ENCODE measurements at places on chromosomes 11 and 22.
A peak's percentile ranks its signal among the peaks of the same experiment; 100 is the strongest.

DNA sequence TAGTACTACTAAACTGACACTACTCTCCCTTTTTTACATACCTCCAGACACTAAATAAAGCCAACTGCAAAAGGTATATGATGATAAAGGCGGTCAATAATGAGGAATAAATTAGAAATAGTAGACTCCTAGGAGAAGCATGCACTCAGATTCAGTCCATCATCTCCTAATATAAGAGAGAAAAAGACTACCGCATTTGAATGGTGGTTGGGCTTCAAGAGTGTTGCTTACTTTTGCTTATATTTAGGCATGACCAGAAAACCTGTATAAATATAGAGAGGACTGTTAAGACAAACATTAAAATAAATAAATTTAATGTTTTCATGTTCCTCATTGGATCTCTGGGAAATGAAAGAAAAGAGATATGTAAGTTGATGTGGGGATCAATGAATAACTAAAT is 1137.0 kb downstream of the FAM181B start:
- DNase-seq: no peak

DNA sequence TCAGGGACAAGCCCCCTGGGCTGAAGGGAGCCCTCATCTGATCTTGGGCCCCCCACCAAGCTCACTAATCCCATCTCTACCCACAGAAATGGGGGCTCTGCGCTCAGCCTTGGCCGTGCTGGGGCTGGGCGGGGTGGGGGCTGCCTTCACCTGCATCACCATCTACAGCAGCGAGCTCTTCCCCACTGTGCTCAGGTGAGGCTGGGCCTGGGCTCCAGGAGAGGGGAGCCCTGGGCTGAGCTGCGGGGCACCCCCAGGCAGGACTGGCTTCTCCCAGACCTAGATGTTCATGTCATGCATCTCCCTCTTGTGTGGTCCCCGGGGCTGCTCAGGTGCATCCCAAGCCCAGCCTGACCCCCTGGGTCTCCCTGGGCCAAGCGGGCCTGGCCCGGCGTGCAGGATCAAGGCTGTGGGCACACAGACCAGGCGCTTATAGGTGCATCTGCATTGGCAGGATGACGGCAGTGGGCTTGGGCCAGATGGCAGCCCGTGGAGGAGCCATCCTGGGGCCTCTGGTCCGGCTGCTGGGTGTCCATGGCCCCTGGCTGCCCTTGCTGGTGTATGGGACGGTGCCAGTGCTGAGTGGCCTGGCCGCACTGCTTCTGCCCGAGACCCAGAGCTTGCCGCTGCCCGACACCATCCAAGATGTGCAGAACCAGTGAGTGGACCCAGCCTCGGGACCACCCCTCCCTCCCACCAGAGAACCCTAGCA is 9.4 kb downstream of the SLC22A12 start:
- no peak for DNase-seq

- DNase-seq: no peak
Measured at GRCh38 chr22:49062802-49063544, 764.7 kb downstream of the BRD1 start.

DNA sequence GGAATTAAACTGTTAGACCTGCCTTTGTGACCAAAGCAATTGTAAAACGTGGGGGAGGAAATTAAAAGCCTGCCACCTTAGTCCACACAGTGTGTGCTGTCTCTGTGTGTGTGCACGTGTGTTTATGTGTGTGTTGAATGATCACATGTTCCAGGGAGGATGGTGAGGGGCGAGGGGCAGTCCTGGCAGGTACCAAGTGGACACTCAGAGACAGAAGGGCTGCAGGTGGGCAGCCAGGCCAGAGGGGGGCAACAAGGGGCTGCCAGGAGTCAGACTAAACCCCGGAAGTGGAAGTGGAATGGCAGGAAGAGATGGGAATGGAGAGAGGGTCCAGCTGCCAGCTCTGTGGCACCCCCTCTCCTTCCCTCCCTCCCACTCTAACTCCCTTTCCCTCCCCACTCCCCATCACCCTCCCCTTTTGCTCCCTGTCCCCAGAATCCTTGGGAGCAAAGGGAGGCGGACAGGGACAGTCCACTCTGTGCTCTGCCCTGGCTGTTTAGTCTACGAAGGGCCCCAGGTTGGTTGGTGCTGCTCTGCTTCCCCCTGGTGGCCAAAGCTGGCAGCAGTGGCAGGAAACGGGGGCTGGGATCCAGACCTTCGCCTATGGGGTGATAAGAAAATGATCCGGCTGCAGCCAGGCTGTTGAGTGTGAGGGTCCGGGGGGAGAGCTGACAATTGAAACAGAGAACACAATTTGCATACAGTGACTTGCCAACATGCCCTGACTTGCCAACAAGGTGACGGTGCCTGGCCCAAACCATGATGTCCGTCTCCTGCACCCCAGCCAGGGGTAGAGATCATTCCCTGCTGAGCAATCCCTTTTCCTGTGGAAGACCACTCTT is 24.4 kb downstream of the P2RY2 start:
- peak; percentile 68 for DNase-seq

DNA sequence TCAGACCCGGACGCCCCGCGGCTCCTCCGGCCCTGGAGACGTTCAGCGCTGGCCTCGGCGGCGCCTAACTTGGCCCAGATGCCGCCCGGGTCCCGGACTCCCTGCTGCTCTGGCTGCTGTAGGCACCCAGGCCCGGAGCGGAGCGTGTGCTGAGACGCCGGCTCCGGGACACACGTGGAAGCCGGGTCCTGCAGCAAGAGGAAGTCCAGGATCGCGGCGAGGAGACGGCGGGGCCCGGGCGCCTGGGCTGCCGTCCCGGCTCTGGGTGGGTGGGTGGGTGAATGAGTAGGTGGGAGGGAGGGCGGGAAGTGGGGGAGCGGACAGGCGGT is 223 bp downstream of the WT1 start:
- DNase-seq: no peak

DNA sequence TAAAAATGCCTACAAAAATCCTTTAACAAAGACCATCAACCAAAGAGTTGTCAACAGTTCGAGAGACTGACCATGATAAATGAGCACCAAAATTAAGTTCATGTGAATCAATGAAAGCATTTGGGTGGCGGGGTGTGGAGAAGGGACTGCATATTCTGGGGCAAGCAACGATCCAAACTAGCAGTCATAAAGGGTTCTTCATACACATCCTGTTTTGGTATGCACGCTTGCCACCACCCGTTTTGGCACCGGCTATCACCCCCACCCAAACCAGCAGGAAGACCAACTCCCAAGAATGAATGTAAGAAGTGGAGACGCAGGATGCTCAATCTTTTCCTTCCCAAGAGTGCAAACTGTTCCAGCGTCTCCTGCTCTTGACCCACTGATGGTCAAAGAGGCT is 80.8 kb downstream of the SGSM3 start:
- no peak for DNase-seq

DNA sequence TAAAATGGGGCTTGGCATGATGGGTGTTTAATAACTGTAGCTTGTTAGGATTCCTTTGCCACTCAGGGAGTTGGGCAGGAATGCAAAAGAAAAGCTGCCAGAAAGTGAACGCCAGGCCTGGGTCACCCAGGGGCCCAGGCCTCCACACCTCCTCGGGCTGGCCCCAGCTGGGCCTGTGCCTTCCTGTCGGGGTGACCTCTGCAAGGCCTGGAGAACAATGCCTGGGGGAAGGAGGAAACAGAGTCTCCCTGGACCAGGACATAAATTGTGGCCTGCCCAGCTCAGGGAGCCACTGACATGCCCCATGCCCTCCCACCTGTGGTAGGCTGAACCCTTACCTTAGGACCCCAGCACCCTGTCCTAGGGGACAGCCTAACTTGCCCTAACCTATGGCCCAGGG is 21.9 kb downstream of the MN1 start:
- DNase-seq: no peak

GRCh38 chr22:46657996-46658947 is 38.1 kb downstream of the GRAMD4 start:
- DNase-seq: no peak

GRCh38 chr11:112057170-112057569 is 16.6 kb downstream of the PIH1D2 start:
- no peak for DNase-seq

GRCh38 chr22:26835929-26836528 is 178.6 kb downstream of the MIAT start:
- peak; percentile 43 for DNase-seq

- no peak for DNase-seq
Measured at GRCh38 chr22:25746012-25746373, 4.0 kb downstream of the MYO18B start.

DNA sequence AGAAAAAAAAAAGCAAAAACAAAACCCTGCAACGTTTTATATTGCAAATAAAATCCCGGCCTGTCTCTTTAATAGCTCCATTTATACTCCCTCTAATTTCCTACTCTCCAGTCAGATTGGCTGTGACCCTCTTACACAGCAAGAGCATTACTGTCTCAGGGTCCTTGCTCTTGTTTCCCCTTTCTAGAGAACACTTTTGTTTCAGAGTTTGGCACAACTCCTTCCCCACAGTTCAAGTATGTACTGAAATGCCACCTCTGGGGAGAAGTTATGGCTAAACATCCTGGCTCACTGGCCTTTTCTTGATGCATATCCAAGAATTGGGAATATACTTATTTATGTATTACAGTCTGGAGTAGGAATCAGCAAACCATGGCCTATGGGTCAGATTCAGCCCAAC is 2.6 kb downstream of the CASP12 start:
- DNase-seq: no peak

All from stimulated activated CD4-positive, alpha-beta T cell treated with anti-CD3 and anti-CD28 coated beads, Interleukin-4, amount 100 ng/mL, for 24 hours (primary cell).